ENCODE measurements at places on chromosomes 5 and 9. TPM values are rescaled to one million over a fixed set of nuclear protein-coding genes. Genes with fewer than 3 reads are reported as not detected.

The POU5F2 gene
- total RNA-seq = 1.1 TPM

The P4HA2 gene
- 11.4 TPM for total RNA-seq

The NR5A1 gene
- total RNA-seq = not detected

The PALM2AKAP2 gene
- not detected for total RNA-seq

The SLC6A19 gene
- total RNA-seq = not detected

The ABCA1 gene
- not detected for total RNA-seq

The PLPPR1 gene
- total RNA-seq = not detected

- DNase-seq = no peak
Measured at GRCh38 chr5:39624268-39624886, 199.6 kb upstream of the DAB2 start.

- DNase-seq = no peak
Measured at GRCh38 chr9:137083394-137084004, 3.3 kb upstream of the MAN1B1 start.

GRCh38 chr5:80763211-80763610 is 108.4 kb upstream of the DHFR start:
- DNase-seq = no peak

DNA sequence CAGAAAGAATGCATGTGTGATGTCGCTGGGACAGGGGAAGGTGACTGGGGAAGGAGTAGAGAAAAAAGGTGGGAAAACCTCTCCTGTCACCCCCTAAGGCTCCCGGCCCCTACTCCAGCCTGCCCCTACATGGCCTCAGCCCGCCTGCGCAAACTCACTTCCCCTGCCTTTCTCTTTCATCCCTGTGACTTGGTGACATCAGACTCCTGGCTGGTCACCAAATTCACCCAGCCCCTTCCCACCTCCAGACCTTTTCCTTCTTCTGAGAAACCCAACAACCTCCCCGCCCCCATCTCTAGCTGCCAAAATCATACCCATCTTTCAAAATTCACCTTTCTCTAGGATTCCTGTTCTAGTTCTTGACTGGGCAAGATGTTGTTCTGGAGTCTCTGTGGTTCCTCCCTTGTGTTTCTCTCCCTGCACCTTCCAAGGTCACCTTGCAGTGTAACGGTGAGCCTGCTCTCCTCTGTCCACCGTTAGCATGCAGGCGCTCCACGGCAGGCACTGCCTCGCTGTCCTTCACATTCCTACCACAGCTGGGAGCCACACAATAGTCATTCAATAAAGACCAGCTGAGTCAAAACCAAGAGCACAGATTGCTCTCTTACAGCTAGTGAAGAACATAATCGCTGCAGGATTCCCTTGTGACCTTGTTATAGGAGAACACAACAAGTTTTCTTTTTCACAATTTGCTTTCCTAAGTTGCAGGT is 134.5 kb downstream of the FANCC start:
- no peak for DNase-seq

DNA sequence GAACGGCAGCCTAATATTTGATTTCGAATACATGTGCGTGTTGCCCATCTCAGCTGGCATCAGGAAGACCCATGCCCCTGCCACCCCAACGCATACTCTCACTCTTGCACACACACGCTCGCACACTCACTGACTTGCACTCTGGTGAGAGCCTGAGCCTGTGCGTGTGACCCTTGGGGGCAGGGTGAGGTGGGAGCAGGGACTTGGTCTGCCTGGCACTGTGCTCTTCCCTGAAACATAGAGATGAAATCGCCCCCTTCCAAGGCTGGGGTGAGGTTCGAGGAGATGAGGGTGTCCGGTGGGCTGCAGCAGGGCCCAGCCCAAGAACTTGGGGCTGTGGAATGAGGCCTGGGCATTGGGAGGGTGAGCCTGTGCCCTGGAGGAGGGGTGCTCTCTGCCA is 1.2 kb downstream of the LCN9 start:
- DNase-seq = no peak

DNA sequence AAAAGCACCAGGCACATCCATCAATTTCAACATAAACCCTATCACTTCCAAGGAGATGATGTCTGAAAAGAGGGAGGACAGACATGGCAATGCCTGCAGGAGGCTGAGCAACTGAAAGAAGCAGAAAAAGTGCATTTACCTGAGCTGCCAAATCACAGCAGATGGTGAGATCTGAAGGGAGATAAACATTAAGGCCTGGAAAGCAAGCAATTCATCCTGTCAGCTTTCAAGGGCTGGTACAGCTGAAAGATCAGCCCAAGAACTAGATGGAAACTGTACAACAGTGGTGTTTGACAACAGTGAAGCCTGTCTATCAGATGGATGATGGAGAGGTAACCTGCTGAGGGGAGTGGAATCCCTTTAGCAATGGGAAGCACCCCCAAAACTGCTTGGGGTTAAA is 433.2 kb upstream of the ZNF608 start:
- no peak for DNase-seq

DNA sequence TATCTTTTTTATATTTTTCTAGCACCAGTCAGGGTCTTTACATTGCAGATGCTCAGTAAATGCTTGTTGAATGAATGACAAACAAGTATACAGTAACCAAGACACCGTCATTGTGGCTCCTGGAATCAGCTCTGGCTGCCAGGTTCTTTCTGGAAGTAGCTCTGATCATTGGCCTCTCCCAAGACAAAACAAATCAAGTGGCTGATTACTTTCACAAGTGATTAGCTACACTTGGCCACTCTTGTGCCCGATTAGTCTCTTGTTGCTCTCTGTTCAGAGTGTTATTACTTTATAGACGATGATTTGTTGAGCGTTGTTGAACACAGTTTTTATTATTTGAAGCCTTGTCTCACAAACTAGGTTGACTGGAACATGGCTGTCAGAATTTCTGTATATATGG is 119.6 kb upstream of the TLX3 start:
- DNase-seq = no peak

- no peak for DNase-seq
Measured at GRCh38 chr5:156850206-156850751, at the start of gene PPP1R2B. Gene PPP1R2B, plus strand, starts transcription at chr5:156850295. Its CDS starts 268 bp downstream, at chr5:156850563.

- no peak for DNase-seq
Measured at GRCh38 chr5:77230727-77231470, 20.4 kb downstream of the PDE8B start.

GRCh38 chr5:74169701-74170100 is 470.8 kb downstream of the ENC1 start:
- DNase-seq = no peak

DNA sequence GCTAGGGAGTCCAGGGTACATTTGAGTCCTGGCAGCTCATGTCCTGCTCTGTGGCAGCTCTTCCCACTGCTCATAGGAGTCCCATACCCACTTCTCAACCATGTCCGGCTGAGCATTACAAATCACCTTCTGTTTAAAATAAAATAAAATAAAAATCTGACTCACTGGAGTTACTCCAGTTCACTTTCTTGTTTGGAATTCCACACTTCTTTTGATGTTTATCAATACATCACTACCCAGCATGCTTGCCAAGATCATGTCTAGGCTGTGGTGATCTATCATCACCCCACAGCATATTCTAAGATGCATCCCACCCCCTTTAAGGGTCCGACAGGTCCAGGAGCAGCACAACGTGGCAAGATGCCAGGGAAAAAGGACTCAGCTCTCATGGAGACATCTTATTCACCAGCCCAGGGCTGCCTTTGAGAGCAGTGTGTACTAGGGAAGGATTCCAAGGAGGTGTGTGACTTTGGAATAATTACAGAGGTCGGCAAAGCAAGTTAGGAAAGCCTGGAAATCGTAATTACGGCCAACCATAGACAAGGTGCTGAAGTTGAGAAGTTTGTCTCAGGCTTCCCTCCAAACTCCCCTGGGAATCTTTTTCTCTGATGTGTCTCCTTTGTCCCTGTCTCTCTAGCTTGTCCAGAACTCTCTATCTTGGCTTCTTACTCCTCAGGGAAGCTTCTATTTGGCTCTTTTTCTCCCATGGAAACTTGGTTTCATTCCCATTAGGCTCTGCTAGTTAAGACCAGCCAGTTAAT is 111.4 kb upstream of the SLC1A3 start:
- DNase-seq = no peak

DNA sequence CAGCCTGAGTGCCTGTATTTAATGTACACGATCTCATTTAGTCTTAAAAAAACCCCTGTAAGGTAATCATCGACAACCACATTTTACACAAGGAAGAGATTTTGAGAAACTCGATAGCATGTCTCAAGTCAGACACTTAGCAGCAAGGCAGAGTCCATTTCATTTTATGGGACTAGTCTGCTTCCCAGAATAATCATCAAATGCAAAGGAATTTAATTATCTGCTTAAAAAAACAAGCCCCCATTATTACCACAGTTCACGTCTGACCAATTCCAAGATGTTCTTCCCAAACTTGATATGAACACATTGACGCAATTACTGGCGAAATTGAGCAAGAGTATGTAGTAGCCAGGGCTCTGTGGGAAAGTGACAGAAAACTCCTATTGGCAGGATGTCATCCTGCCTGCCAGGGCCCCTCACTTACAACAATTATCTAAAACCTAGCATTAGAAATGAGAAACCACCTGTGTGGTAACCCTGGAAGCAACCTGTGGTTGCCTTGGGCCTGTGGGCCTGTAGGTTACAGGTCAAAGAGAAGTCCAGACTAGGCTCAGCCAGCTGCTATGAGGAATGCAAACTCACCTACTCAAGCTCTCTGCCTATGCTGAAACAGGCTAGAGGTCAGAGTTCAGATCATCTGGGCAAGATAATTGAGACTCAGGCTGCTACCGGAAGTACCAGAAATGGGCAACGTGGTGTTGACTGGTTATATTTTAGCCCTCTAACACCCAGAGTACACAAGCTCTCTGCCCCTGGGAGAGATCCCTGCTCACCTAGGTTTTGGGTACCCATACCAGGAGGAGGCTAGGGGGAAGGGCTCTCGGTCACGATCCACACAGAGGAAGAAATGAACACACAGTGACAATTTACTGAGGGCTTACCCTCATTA is 1.6 kb downstream of the B4GALT1 start:
- peak; percentile 67 for DNase-seq

- no peak for DNase-seq
Measured at GRCh38 chr5:167814040-167814439, 477.4 kb upstream of the WWC1 start.

DNA sequence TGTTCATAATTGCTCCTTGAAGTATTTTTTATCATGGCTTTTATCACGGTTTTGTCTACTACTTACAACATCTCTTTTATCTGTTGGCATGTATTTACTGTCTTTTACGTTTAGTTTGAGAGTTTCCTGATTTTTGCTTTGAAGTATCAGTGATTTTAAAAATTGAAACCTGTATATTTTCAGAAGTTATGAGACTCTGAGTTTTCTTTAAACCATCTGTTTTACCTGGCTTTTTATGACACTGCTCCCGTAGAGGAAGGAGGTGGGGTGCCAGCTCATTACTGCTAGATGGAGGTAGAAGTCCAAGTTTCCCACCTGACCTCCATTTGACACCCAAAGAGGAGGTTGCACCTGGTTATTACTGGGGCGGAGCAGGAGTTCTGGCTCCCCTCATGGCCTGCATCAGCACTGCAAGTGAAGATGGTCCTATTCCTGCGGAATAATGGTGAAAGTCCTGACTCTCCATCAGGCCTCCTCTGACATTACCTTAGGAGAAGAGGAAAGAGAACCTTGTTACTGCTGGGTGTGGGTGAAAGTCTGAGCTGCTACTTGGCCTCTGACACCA is 10.0 kb upstream of the ZNF131 start:
- peak; percentile 33 for DNase-seq

- no peak for DNase-seq
Measured at GRCh38 chr5:169826618-169827017, 153.7 kb downstream of the INSYN2B start.

DNA sequence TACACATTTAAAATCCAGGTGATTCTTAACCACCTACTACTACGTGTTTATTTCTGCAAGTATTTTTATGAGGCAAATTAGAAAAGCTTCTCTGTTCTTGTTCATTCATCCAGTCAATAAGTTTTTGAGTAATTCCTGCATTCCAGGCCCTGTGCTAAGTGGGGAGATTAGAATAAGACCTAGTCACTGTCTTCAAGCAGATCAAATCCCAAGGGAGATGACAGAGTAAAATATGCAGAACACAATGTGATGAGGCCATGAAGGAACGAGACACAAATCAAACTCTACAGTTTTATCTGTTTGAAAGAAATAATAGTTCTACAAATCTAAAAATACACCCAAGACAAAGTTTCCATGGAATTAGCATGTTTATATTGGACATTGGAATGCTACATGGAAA is 158.8 kb downstream of the CEP120 start:
- DNase-seq = no peak

DNA sequence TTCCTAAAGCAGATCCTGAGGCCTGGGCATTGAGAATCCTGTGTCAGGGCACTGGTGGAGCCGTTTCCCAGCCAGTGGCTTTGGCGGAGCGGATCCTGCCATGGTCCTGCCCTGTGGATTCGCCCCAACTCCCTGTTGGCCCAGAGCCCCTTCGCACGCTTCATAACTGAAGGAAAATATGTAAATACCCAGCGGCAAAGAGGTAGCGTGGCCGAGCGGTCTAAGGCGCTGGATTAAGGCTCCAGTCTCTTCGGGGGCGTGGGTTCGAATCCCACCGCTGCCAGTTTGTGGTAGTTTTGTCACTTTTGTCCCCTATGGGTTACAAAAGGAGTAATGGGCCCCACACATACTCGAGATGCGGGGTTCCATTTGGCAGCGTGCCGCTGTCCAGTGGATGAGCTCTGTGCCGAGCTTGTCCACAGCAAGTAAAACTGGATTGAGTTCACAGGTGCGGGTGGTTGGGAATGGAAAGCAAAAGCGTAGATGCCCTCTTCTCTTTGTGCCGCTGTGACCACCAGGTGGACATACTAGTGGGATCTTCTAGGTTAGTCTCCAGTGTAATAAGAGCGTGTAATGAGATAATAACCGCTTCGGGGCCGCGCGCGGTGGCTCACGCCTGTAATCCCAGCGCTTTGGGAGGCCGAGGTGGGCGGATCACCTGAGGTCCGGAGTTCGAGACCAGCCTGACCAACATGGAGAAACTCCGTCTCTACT is 17.3 kb downstream of the TRIM7 start:
- DNase-seq = peak; percentile 70

DNA sequence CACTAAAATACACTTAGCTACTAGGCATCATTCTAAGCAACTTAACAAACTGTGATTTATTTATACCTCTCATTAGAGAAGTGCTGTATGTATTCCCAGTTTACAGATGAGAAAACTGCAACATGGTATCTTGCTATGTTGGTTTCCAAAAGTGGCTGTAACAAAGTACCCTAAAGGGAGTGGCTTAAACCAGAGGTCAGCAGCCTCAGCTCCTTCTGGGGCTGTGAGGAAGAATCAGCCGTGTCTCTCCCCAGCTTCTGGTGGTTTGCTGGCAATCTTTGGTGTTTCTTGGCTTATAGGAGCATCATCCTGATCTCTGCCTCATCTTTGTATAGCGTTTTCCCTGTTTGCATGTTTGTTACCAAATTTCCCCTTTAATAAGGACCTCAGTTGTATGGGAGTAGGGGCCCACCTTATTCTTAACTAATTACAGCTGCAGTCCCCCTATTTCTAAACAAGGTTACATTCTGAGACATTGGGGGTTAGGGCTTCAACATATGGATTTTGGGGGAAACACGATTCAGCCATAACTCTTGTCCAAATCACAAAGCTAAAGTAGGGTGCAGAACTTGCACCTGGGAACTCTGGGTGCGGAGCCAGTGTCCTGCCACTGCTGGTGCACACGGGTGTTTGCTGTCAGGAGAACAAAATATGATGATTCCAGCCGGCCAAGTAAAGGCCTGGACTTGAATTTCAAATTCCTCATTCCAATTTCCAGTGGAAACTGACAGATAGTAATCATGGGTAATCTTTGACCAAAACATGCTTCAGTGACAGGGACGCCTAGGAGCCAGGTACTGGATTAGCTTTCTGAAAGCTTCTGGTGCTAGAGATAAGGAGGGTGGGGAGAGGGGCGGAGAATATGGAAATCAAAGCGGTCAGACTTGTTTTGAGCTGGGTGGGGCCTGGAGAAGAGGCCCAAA is 43.3 kb downstream of the RAI14 start:
- no peak for DNase-seq

GRCh38 chr5:9344751-9345240 is 201.1 kb downstream of the SEMA5A start:
- no peak for DNase-seq

Data from activated CD8-positive, alpha-beta T cell treated with anti-CD3 and anti-CD28 coated beads, Interleukin-2, amount 10 ng/mL, durations not matched to agents 7 days and 5 days (primary cell).